Activated naive CD4-positive, alpha-beta T cell treated with anti-CD3 and anti-CD28 coated beads, Interleukin-2, amount 50 U/mL, for 16 hours (primary cell): ENCODE measurements at places on chromosomes 2 and 18.

- DNase-seq, result no peak
Measured at GRCh38 chr2:96374211-96374951, 38.8 kb downstream of the NCAPH start.

DNA sequence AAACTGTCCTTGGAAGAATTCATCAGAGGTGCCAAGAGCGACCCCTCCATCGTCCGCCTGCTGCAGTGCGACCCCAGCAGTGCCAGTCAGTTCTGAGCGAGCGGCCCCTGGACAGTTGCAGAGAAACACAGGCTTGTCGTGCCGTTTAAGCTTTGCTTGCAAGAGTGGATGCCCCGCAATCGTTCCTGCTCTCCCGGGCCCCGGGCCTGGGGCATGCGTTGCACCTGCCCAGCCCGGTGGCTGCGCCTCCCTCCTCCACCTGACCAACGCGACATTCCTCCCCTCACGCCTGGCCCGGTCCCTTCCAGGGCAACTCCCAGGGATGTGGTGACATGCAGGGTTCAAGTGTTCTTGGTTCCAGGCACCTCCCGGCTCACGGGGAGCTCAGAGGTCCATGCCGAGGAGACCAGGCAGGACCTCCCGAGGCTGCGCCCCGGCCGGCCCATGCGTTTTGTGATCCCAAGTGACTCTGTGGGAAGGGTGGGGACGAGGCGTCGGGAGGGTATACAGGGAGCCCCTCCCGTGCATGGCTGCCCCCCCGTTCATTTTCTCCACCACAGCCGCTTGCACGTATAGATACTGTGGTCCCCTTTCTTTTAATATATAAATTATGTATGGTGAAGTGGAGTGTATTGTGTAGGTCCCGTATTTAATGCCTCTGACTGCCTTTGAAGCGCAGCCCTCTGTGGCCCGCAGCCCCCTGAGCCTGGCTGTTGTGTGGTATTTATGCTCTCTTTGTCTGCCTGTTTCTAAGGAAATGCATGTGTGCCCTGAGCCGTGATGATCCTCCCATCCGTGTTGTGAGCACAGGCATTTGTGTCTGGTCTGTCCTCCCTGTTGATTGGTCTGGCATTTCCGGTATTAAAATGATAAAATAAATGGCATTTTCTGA, 21.2 kb downstream of the ODC1 start:
- no peak for DNase-seq

DNA sequence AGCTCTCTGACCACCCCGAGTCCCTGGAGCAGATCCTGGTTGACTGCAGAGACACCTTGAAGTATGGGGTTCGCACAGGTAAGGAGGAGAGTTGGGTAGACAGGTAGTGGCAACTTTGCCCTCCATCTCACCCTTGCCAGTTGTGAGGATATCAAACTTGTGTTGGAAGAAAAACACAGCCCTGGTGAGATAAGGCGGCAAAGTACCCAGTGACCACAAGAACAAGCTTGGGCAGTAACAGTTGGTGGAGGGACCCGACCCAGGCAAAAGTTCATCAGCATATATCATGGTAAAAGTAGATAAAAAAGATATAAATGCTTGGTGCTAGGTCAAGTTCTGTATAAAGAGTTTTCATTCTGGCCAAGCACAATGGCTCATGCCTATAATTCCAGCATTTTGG, 14.4 kb downstream of the GAD1 start:
- DNase-seq, result no peak

GRCh38 chr18:25253136-25253535, 98.8 kb downstream of the ZNF521 start:
- DNase-seq, result no peak

- DNase-seq, result peak; percentile 47
Measured at GRCh38 chr2:190791347-190791975, 89.2 kb upstream of the GLS start.

- no peak for DNase-seq
Measured at GRCh38 chr2:185208261-185208660, 530.3 kb upstream of the FSIP2 start.

- DNase-seq, result no peak
Measured at GRCh38 chr2:238528953-238529781, 102.4 kb downstream of the ASB1 start.

DNA sequence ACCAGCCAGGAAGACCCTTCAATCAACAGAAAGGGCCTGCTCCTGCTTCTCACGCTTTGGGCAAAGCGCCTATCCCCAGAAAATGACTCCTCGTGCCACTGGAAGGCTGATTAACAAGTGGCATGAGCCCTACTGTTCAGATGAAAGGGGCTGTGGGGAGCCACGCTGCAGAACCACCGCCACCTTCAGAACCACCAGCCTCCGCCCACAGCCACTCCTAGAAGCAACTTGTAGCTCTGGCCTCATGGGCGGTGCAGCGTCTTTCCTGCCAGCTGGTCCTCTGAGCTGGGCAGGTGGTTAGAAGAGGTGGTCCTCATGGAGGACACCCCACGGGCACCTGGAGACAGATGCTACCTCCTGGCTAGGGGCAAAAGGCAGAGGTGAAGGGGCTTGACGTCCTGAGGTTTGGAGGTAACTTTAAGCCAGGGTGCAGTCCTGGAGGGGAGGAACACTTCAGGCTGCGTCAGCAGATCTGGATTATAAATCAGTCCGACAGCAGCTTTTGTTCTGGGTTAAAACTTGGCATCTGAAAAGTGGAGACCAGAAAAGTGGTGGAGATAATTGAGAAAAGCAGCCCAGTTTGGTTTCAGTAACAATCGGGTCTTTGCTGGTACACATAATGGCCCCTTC, 861 bp upstream of the SEMA4C start:
- DNase-seq, result peak; percentile 48

GRCh38 chr2:238123218-238123971, 15.1 kb upstream of the KLHL30 start:
- DNase-seq, result no peak

DNA sequence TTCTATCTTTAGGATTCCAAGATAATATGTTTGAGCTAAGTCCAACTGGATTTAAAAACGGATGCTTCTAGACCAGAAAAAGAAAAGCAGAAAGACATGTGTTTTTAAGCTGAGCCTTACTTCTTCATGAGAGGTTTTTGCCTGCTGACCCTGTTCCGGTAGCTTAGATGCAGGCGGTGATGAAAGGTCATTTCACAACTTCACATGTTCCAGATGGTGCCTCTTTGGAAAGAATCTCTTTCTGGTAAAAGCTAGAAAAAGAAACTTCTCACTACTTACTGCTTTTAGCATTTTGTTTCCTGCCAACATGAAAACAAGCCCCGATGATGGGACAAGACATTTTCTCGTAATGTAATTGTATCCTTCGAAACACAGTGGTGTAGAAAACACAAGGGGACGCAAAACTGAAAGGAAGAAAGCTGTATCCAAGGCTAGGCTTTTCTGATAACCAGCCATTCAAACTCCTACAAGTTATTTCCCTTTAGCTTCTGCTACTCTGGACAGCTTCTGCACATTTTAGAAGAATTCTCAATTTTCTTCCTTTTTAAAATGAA, 407.3 kb upstream of the LYPD1 start:
- DNase-seq, result no peak

DNA sequence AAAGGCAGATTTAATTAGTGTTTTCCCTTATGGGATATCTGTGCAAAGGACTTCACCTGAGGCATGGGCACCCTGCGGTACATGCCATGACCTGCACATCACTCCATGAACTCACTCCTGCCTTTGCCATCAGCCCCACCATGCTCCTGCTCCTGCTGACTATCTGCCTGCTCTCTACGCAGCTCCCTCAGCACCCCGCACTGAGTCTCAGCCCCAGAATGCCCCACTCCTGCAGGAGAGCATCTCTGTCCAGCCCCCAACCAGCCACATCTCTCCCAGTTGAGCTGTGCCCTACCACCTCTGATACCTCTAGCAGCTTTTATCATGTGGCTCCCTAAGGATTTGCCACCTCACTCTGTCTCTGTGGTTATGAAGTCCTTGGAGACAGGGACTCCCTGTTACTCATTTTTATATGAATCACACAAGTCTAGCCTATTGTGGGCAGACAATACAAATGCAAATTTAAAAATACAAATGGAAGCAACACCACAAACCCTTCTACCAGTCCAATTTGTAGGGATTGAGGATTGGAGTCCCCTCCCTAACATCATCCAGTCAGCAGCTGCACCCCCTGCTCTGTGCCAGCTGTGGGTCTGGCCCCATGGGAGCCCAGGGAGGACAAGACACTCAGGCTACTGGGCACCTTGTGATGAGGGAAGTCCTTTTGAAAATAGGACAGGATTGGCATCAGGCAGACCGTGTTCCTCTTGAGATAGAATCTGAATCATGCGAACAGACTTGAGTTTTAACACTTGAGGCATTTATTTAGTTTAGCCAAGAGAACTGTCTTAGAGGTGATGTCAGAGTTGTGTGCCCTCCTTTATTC, 689.6 kb upstream of the HS6ST1 start:
- DNase-seq, result no peak

DNA sequence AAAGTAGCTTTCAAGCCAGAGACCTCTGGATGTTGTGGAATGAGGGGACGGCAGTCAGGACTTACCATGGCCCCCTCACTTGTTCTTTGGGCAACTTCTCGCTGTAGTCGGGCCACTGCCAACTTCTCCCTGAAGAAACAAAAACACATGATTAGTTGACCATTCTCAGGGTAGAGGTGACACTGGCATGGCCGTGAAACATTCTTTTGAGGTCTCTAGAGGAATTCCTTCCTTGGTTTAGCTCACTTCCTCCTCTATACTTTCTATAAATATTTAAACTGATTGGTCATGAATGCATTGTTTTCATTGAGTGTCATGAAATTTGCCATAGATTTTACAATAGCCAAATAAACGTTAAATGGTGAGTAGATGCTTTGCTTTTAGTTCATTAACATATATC, 354.6 kb downstream of the NCKAP5 start:
- no peak for DNase-seq

DNA sequence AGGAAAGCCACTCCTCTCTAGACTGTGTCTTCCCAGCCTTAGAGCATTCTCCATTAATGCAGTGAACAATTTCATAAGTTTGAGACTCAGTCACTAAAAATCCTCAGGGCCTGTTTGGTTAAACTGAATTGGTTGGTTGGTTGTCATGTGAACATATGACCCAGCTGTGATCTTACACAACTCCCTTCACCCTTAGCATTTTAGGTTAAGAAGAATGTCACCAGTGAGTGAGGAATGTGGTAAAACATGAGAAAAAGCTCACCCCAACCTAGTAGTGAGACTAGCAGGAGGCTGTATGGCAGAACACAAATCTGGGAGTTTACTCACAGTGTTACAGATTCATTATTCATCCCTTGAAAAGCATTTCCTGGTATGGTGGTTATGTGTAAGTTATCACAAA, 32.4 kb downstream of the LHCGR start:
- no peak for DNase-seq

GRCh38 chr18:22411446-22411845, 6.3 kb downstream of the CTAGE1 start:
- DNase-seq, result no peak

- DNase-seq, result no peak
Measured at GRCh38 chr18:55246278-55246677, 287.0 kb upstream of the CCDC68 start.

DNA sequence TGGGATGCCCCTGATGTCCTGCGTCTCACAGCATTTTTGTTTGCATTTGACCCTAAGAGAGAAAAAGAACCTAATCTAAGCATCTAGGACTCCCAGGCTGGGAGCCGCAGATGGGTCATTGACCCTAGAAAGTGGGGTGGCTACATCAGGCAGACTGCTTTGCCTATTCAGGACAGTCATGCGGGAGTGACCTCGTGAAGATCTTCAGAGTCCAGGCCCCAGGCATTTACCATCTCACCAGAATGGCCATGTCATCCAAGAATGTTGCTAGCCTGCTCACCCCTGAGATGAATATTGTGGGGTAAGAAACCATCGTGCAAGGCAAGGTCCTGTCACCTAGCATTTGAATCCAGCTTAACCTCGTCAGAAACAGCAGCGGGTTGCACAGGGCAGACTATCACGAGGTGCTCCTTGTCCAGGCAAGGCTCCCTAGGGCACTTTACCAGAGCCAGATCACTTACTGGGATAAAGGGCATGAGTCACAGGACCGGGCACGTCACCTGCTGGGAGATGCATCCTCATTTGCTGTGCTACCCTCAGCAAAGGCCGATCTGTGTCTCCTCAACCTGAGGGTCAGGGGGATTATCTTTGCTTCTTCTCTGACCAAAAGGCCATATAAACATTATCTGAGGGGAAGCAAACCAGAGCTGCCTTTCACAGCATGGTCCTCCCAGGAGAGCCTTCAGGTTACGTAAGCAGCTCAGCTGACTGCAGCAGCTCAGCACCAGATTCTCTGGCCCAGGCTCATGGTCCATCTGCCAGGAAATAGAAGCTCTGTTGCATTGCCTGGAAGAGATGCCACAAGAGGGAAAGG, 162.3 kb downstream of the ACKR3 start:
- no peak for DNase-seq
